GM12864 (cell line): ENCODE measurements at places on chromosomes 2 and 18.

- DNase-seq: no peak
Measured at GRCh38 chr2:38475567-38475881, 98.5 kb upstream of the ATL2 start.

DNA sequence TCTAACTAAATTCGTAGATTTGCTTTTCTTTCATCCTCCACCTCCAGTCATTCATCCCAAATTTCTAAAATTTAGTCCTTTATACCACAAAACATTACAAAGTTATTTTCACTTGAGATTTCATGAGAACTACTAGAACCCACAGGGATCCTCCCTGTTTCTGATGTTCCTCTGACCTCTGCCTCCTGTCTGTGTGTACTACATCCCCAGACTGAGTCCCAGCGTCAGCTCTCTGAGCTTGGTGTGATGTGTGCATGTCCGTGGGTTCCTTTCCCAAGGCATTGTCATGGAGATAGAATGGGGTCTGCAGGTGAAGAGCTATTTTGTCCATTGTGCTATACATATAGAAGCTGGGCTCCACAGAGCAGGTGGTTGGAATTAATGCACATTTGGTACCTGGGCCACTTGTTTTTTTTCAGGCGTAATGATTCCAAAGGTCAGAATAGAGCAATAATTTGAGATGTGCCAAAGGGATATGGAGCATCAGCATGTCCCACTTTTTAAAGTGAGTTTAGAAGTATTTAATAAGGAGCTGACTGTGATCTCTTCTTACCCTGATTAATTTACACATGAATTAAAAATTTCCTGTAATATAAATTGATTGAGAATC lies 151.2 kb upstream of the BOD1L2 start:
- DNase-seq: no peak

GRCh38 chr2:240704651-240705050 lies 13.0 kb downstream of the AQP12A start:
- DNase-seq: no peak

DNA sequence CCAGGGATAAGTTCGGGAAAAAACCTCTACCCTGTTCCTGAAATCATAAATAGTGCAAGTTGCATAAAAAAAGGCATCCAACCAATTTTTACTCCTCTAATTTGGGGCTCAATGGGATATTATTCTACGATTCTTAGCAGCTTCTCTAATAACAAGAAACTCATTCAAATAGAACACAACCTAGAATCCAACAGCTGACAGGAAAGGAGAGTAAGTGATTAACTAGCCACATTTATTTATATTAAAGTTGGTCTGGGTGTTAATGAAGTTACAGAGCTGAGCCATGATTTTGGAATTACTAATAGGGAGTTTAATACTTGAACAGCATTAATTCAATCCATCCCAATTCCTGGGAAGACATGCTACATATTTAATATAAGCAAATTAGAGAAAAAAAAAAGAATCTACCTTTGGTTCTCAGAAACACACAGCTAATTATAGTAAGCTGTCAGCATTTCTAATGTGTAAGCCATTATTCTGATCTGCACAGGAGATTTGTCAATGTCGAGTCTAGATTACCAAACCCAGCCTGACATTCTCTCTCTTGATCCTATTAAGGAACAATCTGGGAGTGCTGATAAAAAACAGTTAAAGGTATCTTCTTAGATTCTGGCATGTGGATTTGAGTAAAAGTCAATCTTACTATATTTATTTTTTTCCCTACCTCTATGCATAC lies 267.7 kb downstream of the NBAS start:
- DNase-seq: no peak

GRCh38 chr18:68623342-68623741 lies 91.6 kb downstream of the TMX3 start:
- DNase-seq: peak; percentile 5

GRCh38 chr2:188645986-188646385 lies 328.2 kb upstream of the COL3A1 start:
- no peak for DNase-seq

DNA sequence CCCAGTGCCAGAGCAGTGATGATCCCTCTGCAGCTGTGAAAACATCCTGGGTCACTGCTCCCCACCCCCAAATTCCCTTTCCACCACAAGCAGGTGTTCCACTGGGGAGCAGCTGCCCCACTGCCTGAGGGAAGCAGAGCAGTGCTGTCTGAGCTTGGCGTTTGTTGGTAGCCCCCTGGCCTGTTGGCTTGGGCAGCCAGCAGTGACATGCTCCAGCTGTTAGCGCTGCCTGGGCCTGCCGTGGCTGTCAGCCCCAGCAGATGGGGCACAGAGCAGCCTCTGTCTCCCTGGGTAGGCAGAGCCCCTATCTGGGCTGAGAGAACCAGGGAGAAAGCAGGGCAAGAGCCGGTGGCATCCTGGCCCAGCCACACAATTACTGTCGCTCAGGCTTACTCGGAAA lies 247.7 kb downstream of the GLI2 start:
- DNase-seq: no peak

- no peak for DNase-seq
Measured at GRCh38 chr2:7829241-7829640, 852.6 kb upstream of the ID2 start.

- no peak for DNase-seq
Measured at GRCh38 chr2:127362971-127363370, 24.8 kb downstream of the MAP3K2 start.

- no peak for DNase-seq
Measured at GRCh38 chr2:226981791-226982326, 146.0 kb downstream of the RHBDD1 start.

GRCh38 chr2:160388464-160389263 lies 104.9 kb downstream of the RBMS1 start:
- no peak for DNase-seq

- no peak for DNase-seq
Measured at GRCh38 chr18:76578571-76579300, 83.7 kb upstream of the ZNF516 start.

GRCh38 chr2:222797261-222797660 lies 63.6 kb upstream of the ACSL3 start:
- DNase-seq: no peak

- no peak for DNase-seq
Measured at GRCh38 chr18:10330428-10330827, 124.0 kb upstream of the APCDD1 start.

GRCh38 chr2:238336151-238336550 lies 15.8 kb downstream of the TRAF3IP1 start:
- DNase-seq: no peak

DNA sequence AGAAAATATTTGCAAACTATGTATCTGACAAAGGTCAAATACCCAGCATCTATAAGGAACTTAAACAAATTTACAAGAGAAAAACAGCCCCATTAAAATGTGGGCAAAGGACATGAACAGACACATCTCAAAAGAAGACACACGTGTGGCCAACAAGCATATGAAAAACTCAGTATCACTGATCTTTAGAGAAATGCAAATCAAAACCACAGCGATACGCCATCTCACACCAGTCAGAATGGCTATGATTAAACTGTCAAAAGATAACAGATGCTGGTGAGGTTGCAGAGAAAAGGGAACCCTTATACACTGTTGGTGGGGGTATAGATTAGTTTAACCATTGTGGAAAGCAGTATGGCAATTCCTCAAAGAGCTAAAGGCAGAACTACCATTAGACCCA lies 64.3 kb upstream of the RBMS1 start:
- no peak for DNase-seq

DNA sequence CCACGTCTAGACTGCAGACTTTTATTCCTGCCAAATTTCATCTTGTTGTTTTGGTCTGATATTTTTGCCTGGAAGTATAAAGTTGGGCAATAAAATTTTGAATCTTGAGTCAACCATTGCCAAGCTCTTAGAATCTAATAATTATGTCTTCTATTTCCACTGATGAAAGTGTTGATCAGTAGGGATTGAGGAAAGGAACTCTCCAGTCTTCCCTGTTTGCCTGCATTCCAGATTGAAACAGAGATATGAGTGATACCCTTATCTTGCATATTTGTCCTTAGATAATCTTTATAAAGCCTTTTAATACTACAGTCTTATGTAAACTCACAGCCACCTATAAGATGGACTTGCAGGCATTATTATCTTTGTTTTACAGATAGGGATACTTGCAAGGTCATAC lies 45.5 kb upstream of the UBE2E3 start:
- DNase-seq: no peak

DNA sequence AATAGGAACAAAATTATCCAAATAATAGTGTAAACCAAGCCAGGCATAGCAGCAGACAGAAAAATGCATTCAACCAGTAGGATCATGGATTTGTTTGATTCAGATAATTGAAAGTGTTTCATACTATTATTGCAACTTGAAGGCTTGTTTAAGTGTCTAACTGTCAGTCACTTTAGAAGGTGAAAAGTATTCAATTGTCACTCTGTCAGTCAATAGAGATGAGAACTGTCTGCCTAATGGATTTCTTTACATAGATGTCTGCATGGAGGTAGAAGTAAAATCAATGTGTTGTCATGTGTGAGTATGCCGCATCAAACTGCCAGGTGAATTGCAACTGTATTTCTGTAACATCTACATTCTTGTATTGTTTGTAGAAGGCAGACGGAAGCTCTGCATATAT lies 65.0 kb downstream of the ZNF407 start:
- DNase-seq: no peak

GRCh38 chr2:166610180-166610912 lies 116.3 kb upstream of the SCN7A start:
- no peak for DNase-seq

DNA sequence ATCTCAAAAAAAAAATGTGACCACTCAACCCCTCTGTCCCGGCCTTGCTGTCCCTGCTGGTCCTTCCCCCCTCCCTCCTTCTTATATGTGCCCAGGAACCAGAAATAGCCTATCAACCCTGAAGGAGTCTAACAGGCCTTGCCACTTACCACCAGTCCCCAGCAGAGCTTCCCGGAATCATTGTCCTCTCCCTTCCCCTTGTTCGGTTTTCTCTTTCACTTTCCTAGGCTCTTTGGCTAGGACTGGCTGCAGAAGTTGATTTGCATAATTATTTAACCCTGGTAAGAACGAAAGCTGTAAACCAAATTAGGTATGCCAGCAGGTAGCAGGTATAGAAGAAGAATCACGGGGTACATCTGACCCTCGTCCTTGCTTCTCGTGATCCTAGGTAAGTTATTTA lies 72.6 kb upstream of the ZNF532 start:
- peak; percentile 60 for DNase-seq

- no peak for DNase-seq
Measured at GRCh38 chr2:64455545-64455944, 1.6 kb downstream of the LGALSL start.

- DNase-seq: no peak
Measured at GRCh38 chr18:9379118-9379517, 44.5 kb downstream of the TWSG1 start.

DNA sequence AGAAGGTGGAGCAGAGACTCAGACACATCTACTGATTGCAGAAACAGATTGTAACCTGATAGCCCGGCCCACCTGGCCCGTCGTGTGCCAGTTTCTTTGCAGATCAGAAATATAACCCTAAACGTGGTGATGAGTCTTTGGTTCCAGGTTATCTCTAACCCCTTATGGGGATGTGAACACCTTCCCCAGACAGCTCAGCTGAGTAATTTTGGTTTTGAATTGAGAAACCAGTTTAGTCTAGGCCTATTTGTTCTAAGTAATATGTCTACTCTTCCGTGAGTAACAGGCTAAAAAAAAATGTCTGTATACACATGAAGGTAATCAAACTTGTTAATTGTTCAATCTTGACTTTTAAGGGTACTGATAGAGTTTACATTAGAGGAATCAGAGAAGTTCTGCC lies 35.7 kb downstream of the RASGRP3 start:
- DNase-seq: no peak

- DNase-seq: peak; percentile 7
Measured at GRCh38 chr2:119174216-119174992, 15.9 kb upstream of the C1QL2 start.

DNA sequence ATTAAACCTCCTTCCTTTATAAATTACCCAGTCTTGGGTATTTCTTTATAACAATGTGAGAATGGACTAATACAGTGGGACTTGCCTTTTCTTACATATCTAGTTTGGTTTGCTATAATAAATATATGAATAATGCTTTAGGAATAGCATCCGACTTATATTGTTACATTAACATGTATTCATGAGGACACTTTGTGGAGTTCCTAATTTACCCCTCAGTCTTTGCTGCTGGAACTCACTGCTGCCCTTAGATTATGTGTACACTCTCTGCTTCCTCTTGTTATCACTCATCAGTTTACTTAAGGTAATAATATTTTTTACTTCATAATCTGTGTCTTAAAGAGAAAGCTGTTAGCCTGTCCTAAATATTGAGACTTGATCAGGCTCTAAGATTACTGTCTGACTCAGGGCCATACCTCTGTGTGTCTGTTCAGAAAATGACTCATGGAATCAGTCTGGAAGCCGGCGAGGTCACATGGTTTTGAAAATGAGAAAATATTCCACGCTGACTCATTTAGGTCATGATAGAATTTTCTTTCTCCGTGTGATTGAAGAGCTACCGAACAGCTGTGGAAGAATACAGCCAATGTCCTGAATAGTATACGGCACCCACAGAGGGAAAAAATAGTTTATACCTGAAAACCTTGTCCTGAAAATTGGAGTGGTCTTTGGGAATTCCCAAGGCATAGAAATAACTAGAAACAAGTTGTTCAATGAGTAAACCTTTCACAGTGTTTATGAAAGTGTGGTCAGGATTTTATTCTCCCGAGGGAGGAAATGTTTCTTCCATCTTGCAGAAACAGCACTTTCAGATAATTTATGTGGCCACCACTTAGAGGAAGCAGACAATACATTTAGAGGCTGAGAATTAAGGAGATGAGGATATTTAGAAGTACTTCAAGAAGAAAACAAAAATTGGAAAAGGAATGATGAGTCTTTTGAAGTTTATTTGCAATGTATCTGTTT lies 156.4 kb downstream of the DSEL start:
- no peak for DNase-seq

DNA sequence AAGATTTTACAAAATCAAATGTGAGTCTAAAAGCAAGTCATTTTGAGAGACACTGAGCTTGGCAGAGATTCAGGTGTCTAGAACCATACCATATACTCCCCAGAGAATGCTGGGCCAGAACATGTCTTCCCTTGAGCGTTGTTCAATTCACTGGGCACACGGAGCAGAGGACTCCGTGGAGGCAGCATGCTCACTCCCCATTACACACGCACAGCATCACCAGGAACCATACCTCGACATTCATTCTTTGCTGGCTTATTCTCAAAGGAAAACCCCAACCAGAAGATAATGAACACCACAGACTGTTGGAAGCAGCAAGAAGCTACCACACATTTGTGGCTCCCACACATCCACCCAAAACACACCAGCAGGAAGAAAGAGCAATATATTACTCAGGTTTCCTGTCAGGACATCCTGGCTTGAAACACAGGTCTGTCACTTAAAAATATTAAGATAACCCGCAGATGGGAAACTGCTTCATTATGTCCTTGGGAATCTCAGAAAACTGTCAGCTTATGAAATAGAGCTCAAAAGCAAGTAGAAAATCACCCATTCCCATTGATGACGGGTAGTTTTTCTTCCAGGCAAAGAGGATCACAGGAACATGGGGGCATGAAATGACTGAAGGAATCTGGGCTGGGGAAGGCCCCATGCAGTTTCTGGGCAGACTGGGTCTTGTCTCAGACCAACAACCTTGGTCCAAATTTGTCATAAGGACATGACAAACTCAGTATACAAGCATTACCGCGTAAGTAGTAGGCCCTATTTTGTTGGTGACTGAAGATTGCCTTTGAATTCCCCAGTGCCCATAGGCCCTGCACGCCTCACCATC lies 46.4 kb downstream of the PCBP1 start:
- no peak for DNase-seq

GRCh38 chr2:65831509-65831908 lies 399.1 kb upstream of the SPRED2 start:
- DNase-seq: no peak
